ENCODE measurements at places on chromosomes 3 and 15. TPM values are rescaled to one million over a fixed set of nuclear protein-coding genes. Genes with fewer than 3 reads are reported as not detected.

Gene GLDN
- total RNA-seq = not detected

Gene GADL1
- total RNA-seq = not detected

DNA sequence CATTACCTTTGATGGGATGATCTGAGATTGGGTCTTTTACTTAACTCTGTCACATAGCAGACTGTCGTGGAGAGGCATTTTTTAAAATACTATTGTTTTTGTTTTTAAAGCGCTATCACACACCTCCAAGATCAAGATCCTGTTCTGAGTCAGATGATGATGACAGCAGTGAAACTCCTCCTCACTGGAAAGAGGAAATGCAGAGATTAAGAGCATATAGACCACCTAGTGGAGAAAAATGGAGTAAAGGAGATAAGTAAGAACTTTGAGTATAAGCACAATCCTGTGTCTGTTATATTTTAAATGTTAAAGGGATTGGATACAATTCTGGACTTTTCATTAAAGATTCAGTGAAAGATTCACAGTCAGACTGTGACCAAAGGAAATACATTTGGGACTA is 18.4 kb upstream of the ZBTB47 start:
- no peak overlapping the region for H3K27ac ChIP-seq
- H3K27me3 ChIP-seq = no peaks in the 10 kb centered on the region
- H3K4me3 ChIP-seq = no peak overlapping the region
- peaks cover 17% of the 10 kb centered on the region for H3K4me1 ChIP-seq
- no peak for DNase-seq

Gene HRG
- total RNA-seq = 0.13 TPM

- no peaks in the 10 kb centered on the region for H3K4me1 ChIP-seq
- no peaks in the 10 kb centered on the region for H3K36me3 ChIP-seq
- no peaks in the 10 kb centered on the region for H3K27me3 ChIP-seq
Measured at GRCh38 chr3:5791558-5791957, 604.1 kb downstream of the EDEM1 start.

Gene SCAMP5
- 24.8 TPM for total RNA-seq

Gene DPPA2
- not detected for total RNA-seq

Gene DCLK3
- not detected for total RNA-seq

GRCh38 chr15:69554279-69554961 is 101.8 kb downstream of the RPLP1 start:
- no peak overlapping the region for H3K27ac ChIP-seq
- H3K4me3 ChIP-seq = no peak overlapping the region
- no peaks in the 10 kb centered on the region for H3K4me1 ChIP-seq
- no peaks in the 10 kb centered on the region for H3K36me3 ChIP-seq
- H3K27me3 ChIP-seq = no peaks in the 10 kb centered on the region

Gene IGSF10
- total RNA-seq = 0.05 TPM

Gene DCUN1D1
- 48.2 TPM for total RNA-seq

Gene MINAR1
- 0.36 TPM for total RNA-seq
